ENCODE measurements at places on chromosomes 11 and 22. TPM values are rescaled to one million over a fixed set of nuclear protein-coding genes. Genes with fewer than 3 reads are reported as not detected.
A peak's percentile ranks its signal among the peaks of the same experiment; 100 is the strongest.

Gene FOLR2
- total RNA-seq, result not detected

Gene CYB5R2
- 11.7 TPM for total RNA-seq

Gene TRPC6
- total RNA-seq, result not detected

Gene FAU
- 806 TPM for total RNA-seq

Gene VSTM5
- total RNA-seq, result 0.27 TPM

Gene OR8U1
- total RNA-seq, result not detected

Gene MMP12
- 1.2 TPM for total RNA-seq

Gene RDX
- 107 TPM for total RNA-seq

- DNase-seq, result no peak
Observed at GRCh38 chr11:107218123-107219013, 200.1 kb upstream of the GUCY1A2 start.

- DNase-seq, result no peak
Observed at GRCh38 chr22:18145676-18146388, 4.1 kb upstream of the USP18 start.

DNA sequence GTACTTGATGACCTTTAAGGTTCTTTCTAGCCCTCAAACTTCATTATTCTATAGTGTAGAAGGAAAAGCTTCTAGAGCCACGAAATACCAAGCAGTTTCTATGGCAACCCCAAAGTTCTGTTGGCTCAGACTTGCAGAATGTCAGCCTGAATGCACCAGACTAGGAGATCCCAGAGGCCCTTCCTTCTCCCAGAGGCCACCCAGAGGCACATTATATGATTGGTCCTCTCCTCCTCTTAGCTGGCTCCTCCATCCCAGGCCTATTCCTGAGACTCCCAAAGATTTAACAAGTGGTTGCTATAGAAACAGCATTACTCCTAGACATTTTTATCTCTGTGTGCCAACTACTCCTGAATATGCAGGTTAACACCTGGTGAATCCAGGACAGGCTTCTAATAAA lies 69.2 kb upstream of the CCDC90B start:
- DNase-seq, result no peak

GRCh38 chr11:11899401-11899800 lies 57.6 kb downstream of the USP47 start:
- DNase-seq, result no peak

DNA sequence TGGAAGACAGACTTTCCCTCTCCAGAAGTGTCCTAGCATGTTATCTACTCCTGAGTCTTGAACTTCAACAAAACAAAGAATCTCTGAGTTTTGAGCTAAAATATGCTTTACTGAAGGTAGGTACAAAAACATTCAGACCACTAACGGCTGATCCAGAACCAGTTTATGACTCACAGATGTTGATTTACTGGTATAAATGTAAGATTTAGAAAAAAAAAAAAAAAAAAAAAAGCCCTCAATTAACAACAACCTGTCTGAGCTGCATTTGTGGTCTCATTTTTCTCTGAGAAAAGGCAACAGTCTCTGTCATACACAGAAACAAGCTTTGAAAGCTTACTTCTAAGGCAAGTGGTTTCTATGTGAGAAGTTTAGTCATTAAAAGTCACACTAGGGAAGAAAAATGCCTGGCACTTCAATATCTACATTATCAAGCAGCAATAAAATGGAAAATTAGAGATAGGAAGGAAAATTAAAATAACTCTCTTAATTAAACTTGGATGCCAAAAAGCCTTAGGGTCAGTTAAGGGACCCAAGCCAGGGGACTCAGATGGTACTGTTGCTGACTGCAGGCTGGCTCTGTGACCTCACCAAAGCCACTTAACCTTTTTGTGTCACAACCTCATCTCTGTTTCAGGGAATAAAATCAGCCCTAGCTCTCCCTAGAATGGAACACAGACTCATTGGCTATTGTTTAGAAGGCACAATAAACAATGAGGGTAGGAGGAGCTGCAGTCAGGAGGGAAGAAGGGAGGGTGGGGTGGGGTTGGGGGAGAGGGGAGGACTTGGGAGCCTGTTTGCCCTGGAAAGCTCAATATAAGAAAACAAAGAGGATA lies 61.7 kb downstream of the ETS1 start:
- DNase-seq, result peak; percentile 55

DNA sequence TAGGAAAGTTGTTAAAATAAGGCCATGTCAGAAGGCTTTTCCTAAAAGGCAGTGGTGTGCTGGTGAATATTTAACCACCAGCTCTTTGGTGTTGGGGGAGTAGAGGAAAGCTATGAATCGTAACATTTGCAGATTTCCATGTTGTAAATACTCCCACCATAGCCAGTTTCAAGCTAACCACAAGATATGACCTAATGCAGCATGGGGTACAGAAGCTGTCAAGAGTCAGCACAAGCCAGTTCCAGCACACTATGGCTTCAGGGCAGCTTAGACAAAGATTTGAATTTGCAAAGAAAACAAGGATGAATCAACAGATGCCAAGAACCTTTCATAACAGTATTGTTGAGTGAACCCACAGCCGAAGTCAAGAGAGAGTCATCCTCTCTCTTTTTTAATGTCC lies 40.0 kb downstream of the COMMD9 start:
- DNase-seq, result peak; percentile 87

- DNase-seq, result no peak
Observed at GRCh38 chr22:44443641-44444235, 54.3 kb downstream of the RTL6 start.

DNA sequence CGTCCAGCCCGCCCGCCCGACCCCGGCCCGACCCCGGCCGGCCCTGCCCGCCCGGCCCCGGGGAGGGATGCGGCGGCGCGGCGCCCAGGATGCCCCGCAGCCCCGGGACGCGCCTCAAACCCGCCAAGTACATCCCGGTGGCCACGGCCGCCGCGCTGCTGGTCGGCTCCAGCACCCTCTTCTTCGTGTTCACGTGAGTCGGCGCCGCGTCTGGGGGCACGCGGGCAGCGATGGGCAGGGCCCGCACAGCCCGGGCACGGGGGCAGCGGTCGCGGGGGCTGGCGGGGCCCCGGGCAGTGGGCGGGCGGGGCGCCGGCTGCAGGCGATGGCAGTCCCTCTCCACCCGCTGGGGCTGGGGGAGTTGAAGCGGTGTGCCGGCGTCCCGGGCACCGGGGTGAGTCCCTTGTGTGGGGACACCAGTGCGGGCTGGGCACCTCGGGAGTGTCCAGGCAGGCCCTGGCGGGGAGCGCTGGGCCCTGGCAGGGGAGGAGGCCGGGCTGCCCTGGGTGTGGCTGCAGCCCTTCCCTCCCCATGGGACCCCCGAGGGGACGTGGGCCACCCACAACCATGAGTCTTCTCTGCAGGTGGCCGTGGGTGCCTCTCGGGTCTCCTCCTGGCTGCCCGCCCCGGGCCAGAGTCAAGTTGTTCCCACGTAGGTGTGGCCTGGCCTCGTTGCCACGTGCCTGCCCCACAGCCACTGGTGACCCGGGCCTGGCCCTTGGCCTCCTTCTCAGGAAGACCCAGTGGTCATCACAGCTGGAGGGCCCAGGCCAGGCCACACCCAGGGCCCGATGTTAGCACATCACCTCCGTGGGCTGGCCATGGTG lies 468 bp downstream of the ZDHHC8 start:
- DNase-seq, result no peak

DNA sequence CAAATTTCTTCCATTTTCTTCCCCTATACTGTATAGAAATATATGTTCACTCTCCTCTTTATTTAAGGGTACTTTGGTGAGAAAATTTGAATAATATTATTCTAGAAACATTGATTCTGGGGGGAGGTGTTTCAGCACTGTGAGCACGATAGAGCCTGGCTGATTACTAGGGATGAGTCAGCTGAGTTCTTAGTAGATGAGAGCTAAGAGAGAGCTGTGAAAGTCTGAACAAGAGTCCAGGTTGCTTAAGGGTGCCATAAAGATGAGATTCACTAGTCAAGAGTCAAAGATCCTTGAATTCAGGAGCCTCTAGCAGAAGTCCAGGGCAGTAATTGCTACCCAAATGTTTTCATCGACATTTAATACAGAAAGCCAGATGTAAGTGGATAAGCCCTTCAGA lies 756.6 kb upstream of the API5 start:
- DNase-seq, result no peak

DNA sequence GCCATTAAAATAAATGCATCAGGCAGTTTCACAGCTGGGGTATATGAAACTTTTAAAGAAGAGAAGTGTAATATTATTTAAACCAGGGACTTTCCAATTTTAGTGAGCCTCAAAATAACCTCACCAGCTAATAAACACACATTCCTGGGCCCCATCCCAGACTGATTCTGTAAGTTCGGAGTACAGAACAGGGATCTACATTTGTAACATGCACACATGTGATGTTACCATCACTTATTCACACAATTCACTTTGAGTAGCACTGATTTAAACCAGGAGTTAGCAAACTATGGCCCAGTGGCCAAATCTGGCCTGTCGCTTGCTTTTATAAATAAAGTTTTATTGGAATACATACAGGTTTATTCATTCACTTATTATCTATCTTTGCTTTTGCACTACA lies 62.0 kb downstream of the STK33 start:
- no peak for DNase-seq

- no peak for DNase-seq
Observed at GRCh38 chr11:117792241-117792640, 4.8 kb downstream of the DSCAML1 start.

GRCh38 chr11:70899616-70900015 lies 352.8 kb downstream of the SHANK2 start:
- no peak for DNase-seq

GRCh38 chr22:20531404-20532201 lies 24.2 kb downstream of the MED15 start:
- DNase-seq, result peak; percentile 90

GRCh38 chr11:3104961-3105790 lies 48.0 kb upstream of the CARS1 start:
- DNase-seq, result no peak

DNA sequence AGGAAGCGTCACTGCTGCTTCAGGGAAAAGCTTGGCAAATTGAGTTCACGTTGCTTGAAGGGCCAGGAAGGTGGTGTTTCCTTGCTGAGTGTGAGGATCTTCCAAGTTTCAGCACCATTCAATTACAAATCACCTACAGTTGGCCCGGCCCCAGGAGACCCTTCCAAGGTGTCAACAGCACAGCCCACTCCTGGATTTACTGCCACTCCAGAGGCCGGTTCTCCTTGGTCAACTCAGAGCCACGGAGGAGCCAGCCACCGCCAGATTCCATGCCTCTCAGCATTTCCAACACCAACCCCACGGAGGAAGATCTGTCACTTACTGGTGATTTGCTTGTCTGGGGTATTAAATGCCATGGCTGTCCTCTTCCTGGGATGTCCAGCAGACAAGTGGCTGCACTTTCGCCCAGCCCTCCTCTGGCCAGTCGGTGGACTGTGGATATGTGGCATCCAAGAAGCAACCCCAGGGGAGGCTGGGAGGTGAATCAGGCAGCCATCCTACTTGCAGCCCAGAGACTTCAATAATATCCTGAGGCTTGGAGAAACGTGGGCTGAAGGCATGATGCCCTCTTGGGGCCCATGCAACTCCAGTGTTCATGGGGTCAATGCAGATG lies 74.1 kb upstream of the SHANK2 start:
- no peak for DNase-seq

DNA sequence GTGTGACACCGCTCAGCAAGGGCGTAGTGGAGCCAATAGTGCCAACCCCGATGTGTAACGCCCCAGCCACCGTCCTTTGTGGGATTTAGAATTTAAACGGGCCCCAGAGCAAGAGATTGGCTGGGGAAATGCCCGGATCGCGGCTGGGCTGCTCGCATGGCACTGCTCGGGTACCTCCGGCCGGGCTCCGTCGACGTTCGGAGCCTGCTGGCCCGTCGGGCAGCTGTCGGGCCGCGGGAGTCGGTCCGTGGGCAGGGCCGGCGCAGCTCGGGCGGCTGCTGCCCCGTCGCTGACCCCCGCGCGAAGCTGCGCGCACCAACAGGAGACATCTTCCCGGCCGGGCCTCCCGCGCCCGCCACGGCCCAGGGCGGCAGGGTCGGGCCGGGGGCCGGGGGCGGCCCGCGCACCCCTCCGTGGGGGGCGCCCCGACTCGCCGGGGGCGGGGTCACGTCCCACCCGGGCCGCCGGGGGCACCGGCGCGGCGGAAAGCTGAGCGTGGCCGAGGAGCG lies 1.3 kb upstream of the KDM2A start:
- DNase-seq, result no peak

- no peak for DNase-seq
Observed at GRCh38 chr22:41555325-41555982, 5.4 kb upstream of the CSDC2 start.

GRCh38 chr11:126334659-126335462 lies 20.6 kb upstream of the ST3GAL4 start:
- peak; percentile 57 for DNase-seq

GRCh38 chr22:26835929-26836528 lies 178.6 kb downstream of the MIAT start:
- DNase-seq, result peak; percentile 43

- DNase-seq, result no peak
Observed at GRCh38 chr11:61962213-61963015, 5.0 kb downstream of the FTH1 start.

DNA sequence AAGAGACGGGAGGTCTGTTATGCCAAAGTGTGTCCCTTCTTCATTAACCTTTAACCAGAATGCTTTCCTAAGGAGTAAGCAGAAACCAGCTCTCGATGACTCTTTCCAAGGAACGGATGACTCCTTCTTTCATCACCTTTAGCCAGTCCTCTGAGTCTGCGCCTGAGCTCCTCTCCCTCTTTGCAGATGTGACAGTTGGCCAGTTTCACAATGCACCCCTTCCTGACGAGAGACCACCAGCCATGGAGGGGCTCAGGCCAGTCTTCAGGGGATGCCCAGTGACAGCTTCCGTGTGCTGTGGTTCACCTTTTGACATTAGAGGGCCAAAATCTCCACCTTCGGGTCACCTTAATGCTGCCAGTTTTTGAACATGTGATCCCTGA lies 826.1 kb downstream of the TBC1D22A start:
- DNase-seq, result no peak

DNA sequence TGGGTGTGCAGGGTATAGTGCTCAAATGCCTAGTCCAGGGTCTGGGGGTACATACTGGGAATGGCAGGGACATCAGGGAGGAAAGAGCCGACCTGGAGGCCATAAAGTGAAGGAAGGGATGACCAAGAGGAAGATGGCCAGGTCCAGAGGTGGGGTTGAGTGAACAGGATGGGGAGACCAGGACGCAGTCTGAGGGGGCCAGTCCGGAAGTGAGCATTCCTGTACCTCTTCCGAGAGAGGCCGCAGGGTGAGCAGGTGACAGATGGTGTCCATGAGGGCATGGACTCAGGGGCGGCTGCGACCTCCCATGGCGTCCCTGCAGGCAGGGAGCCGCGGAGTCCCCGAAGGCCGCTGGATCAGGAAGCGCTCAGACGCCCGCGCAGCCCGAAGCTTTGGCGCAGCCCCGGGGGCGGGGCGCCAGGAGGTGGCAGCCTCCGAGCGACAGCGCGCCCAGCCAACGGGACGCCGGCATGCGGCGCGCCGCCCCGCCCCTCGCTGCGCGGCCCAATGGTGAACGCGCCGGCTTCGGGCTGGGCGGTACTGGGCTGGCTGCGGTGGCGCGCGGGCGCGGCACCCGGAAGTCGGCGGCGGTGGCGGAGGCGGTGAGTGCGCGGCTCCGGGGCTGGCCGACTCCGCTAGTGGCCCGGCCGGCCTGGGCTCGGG lies at the start of gene TANGO2:
Gene TANGO2, plus strand, starts transcription at position 578 of the 663 bp plus-strand sequence. CDS start 15,689 bp downstream, outside the sequence.
- peak; percentile 86 for DNase-seq

GRCh38 chr11:103483996-103484395 lies 374.8 kb downstream of the DYNC2H1 start:
- no peak for DNase-seq

GRCh38 chr11:28675183-28675582 lies 567.0 kb downstream of the METTL15 start:
- no peak for DNase-seq

All from HFFc6 (cell line).